ENCODE measurements at places on chromosomes 3 and 15.

GRCh38 chr15:59185725-59186124, 20.9 kb upstream of the LDHAL6B start:
- DNase-seq: no peak

DNA sequence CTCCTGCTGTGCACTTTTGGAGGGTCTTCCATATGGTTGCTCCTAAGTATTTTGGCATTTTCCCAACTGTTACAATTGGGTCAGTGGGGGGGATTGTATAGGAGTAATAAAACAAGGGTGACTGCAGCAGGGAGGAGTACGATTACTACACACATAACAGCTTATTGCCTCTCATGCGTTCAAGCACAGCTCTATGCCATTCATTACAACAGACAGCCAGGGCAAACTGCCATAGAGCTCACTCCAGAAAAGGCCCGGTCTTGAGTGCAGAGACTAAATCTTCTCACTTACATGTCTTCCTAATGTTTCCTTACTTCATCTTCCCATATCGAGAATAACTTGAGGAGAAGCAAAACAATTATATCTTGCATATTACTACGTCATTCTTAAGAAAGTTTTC, 1.4 kb upstream of the CHMP2B start:
- DNase-seq: no peak

- DNase-seq: no peak
These were observed 932 bp upstream of the TP53BP1 start for GRCh38 chr15:43493703-43494472.

- no peak for DNase-seq
These were observed 76.2 kb upstream of the C2CD4B start for GRCh38 chr15:62241135-62241770.

DNA sequence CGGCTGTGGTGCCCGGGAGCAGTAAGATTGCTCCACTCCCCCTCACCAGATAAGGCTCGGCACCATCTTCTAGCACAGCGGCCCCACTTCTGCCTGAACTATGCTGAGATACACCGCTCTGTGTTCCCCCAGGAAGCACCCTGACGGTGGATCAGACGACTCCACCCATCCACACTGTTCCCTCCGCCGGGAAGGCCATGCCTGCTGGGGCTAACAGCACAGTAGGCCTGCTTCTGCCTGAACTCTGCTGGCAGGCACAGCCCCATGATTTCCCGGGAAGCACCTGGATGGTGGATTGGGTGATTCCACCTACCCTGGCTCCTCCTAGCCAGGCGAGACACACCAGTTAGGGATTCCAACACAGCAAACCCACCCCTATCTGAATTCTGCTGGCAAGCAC, 36.3 kb upstream of the PPM1L start:
- no peak for DNase-seq
